HT-29 (cell line): ENCODE measurements at places on chromosomes 2 and 18.

- no peak for DNase-seq
These were observed 60.5 kb upstream of the SMAD2 start for GRCh38 chr18:47990981-47991380.

DNA sequence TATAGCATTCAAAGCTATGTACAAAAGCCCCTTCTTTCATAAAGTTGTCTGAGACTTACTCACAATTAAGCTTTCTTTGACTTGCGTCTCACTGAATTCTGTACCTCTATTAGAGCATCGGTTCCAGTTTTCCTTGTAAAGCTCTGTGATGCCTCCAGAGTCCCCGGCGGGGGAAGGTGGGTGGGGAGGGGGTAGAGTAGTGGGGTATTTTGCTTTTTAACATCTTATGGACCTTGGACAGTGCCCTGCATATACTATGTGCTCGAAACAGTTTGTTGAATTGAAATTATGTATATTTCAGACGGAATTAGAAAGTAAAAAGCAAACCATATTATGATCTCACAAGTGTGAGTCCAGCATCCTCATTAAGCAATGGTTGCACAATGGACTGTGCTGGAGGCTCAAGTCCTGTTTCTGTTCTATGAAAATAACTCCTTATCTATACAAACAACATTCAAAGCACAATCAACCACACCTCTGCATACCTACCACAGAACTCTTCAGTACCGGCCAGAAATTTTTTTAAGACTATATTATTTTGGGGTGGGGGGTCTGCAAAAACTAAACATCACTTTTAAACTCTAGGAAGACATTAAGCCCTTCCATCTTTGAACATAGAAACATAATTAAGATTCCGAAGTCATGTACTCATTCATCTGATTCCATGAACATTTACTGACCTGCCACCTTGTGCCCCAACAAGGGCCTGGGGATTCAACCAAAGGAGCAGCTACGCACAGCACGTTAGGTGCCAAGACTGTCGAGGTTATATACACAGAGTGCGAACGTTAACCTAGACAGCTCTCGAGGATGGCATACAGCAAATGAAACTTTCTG, 908 bp downstream of the STAT1 start:
- DNase-seq = no peak

DNA sequence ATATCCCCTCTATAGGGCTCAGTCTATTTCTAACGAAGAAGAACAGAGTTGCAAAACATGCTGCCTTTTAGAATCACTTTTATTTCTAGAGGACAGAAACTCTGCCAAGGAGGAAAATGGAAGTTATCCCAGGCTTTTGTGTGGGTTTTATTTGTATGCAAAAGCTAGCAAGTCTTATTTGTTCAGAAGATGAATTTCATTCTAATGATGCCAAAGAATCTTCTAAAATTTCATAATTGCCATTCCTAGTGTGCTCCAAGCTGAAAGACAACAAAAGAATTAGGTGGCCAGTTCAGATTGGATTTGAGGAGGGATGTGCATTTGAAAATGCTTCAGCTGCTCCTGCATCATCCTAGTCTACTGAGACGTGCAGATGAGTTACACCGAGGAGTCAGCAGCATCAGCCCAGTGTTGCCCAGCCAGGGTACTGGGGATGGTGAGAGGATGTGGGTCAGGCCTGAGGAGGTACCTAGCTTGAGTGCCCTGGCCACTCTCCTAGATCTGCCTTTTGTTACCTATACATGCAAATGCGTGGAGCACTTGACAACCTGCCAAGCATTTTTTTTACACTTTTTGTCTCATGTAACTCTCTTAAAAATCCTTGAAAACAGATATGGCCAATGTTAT, 80.1 kb downstream of the KCNS3 start:
- no peak for DNase-seq

DNA sequence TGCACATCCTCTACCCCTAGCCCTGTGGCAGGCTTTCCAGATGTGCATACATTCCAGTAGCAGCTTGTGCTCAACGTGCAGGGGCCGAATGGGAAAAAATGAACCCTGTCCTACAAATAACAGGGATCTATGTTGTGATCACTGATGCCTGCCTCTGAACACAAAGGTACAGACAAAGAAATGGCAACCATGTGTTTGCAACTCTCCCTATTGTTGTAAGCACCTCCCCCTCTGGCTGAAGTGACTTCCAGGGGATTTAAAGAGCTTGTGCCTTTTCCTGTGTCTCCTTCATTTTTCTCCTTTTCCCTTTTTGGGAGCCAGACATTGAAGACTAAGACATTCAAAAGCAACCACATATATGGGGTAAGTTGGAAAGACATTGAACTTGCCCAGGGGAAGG, 21.6 kb downstream of the ARHGAP25 start:
- no peak for DNase-seq

- DNase-seq = no peak
These were observed 668.2 kb upstream of the HS6ST1 start for GRCh38 chr2:128986867-128987268.

- DNase-seq = no peak
These were observed 1568.7 kb upstream of the CELF4 start for GRCh38 chr18:39134255-39134654.

GRCh38 chr2:112666761-112667122, 21.0 kb downstream of the SLC20A1 start:
- no peak for DNase-seq

DNA sequence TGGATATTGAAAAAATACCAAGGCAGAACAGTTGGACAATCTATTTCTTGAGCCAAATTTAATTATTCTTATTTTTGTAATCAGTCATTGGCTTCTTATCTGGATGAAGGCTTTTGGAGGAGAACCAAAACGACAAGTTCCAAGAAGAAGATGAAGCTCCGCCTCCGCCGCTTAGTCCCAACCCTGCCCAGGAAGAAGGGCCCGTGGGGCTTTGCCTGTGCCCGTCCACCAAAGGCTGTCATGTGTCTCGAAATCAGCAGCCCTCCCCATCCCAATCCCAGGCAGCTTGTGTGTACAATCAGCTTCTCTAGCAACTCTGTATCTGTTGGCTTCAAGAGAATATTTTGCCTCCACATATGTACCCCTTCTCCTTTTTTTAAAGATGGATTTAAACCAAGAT, 24.6 kb downstream of the PTRHD1 start:
- DNase-seq = no peak

DNA sequence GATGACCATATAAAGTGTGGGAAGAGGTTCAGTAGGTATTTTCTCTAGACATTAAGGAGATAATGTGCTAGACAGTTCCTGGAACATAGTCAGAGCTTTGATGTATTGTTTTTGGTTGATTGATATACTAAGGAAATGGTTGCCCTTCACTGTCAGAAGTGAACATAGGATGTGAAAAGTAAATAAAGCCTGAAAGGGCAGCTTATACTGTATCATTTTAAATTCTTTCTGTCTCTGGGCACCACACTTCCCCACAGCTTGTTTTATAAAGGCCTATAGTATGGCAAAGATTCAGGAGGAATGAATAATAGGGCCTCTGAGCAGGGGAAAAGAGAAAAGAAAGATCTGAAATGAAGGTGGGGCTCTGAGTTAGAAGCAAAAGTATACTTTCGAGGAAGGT, 72.7 kb upstream of the ITPRID2 start:
- DNase-seq = no peak

DNA sequence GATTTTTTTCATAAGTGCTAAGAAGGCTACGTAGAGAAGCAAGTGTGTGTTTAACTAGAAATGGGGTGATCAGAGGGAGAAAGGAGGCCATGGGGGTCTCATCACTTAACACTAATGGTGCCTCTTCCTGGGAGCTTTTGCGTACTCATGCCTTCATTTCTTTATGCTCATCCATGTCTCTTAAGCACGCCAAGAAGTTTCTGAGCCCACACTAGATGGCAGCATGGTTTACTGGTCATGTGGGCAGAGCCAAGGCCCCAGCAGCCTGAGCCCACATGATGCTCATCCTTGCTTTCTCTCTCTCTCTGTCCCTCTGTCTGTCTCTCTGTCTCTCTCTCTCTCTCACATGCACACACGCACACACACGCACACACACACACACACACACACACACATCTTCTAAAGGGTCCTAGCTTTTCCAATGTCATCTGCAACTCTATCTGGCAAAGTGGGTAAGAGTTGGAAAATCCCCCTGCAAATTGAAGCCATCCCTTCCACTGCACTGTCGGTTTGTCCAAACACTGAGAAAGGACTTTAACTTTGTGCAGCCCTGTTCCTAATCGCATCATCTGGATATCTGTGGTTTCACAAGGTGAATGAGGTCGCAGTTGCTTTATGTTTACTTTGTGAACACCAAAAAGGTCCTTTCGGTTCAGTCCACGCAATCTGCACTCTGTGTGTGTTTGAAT, 137.1 kb upstream of the CCDC68 start:
- DNase-seq = peak; percentile 71

DNA sequence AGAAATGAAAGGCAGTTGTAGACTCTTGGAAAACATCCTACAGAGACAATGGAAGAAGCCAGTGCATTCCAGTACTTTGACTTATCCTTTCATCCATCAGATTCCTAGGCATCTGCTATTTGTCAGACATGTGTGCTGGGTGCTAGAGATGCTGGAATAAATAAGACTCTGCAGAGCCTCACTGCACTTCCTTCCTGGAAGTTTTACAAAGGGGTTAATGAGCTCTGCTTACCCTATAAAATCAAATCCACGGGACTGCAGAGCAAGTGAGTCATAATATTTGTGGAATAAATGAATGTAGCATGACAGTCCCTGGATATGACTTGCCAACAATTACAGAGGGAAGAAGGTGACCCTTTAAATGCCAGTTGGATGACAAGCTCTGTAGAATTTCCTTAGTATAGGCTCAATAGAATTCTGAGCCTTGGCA, 52.7 kb upstream of the NPAS2 start:
- DNase-seq = peak; percentile 65

- no peak for DNase-seq
These were observed 45.1 kb downstream of the SUMO1 start for GRCh38 chr2:202193305-202193704.

DNA sequence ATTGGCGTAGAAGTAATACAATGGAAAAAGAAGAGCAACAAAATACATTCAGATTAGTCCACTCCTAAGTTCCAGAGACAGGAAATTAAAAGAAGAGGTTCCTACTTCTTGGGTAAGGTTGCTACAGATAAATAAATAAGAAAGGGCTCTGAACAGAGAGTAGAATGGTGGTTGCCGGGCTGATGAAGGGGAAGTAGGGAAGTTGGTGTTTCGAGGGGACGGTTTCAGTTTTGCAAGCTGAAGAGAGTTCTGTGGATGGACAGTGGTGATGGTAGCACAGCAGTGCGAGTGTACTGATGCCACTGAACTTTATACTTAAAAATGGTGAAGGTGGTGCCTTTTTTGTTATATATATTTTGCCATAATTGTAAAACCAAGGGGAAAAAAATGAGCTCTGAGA, 48.2 kb downstream of the CABYR start:
- no peak for DNase-seq

GRCh38 chr2:118221536-118222272, 133.4 kb downstream of the INSIG2 start:
- peak; percentile 78 for DNase-seq

DNA sequence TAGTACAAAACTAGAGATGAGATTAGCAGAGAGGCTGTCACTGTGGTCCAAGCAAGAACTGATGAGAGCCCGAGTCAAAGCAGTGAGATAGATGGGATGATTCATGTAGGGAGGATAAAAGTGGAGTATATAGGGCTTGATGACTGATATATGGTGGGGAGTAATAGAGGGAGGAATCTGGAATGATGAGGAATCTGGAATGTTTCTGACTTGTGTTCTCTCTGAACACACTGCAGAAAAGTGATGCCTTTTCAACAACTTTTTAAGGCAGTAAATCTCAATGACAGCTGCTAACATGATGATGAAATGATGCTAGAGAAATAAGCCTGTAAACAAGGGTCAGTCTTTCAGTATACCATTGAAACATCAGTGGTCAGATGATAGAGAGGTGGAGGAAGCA, 143.5 kb upstream of the SP5 start:
- DNase-seq = no peak

GRCh38 chr2:102056079-102056581, 64.4 kb downstream of the IL1R2 start:
- DNase-seq = no peak

DNA sequence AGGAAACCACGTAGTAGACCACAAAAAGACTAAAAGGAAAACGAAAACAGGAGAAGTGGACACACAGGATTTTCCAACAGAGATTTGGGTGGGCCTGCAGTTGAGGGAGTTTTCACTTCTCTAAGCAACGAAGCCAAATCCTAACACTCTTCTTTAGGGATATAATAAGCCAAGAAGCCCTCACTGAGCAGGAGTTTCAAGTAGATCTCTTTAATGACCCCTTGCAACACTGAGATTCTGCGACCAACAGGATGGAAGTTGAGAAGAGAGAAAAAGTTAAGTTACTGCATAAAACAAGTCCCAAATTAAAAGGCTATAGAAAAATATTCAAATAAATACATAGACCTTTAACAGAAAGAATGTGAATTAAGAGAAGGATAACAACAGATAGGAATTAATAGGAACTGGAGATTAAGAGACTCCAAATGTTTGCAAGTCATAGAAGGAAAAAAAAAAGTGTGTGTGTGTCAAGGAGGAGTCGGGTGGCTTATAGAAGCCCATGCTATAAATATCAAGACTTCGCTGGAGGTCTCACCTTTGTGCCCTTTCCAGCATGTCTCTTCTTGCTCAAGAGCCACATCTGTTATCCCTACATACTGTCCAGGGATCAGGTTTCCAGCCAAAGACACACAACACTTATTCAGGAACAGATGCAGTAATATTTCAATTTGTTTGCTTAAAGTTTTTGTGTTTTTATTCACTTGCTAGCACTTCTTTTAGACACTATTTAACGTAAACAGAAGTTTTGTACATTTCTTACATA, 69.4 kb upstream of the ARHGAP28 start:
- DNase-seq = no peak

DNA sequence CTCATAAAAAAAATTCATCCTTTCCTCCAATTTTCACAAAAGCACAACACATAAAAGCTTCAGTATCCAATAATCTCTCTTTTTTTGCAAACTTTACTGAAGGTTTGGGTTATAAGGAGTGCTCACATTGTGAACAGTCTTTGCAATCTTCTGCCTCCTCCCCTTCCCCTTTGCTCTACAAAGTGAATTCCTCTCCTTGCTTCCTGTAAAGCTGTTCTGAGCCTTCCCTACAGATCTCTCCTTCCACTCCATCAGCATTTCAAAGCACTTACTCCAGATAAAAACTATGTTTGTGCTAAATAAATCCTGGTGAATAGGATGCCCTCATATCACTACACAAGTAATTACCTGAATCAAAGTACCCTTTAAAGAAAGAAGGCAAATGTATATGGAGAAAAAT, 4.6 kb upstream of the PDK1 start:
- peak; percentile 30 for DNase-seq

DNA sequence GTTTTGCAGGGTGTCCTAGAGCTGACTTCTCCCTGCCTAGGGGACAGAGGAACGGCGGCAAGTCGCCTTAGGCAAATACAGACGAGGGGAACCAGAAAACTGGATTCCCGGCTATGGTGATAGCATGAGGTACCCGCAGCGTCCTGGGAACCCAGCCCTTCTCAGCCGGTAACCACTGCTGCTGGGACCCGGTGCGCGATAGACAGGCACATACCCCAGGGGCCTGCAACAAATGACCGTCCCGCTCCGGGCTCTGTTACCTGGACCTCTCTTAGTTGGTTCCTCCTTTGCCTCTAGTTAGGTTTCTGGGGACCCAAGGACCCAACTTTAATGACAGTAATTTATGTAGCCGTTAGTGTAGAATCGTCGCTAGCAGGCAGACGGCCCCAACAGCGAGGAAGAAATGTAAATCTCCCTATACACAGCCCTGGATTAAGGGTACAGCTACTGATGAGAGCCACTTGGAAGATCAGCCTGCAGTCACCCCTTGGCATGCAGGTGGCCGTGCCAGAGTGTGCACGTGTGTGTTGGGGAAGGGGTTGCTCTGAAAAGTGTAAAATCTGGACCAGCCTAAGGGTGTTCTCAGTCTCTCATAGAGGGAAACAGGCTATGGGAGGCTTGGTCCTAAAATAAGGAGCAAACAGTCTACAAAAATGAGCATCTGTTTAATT, 819 bp upstream of the SERPINE2 start:
- DNase-seq = peak; percentile 31
